ENCODE measurements at places on chromosomes 7 and 10.

DNA sequence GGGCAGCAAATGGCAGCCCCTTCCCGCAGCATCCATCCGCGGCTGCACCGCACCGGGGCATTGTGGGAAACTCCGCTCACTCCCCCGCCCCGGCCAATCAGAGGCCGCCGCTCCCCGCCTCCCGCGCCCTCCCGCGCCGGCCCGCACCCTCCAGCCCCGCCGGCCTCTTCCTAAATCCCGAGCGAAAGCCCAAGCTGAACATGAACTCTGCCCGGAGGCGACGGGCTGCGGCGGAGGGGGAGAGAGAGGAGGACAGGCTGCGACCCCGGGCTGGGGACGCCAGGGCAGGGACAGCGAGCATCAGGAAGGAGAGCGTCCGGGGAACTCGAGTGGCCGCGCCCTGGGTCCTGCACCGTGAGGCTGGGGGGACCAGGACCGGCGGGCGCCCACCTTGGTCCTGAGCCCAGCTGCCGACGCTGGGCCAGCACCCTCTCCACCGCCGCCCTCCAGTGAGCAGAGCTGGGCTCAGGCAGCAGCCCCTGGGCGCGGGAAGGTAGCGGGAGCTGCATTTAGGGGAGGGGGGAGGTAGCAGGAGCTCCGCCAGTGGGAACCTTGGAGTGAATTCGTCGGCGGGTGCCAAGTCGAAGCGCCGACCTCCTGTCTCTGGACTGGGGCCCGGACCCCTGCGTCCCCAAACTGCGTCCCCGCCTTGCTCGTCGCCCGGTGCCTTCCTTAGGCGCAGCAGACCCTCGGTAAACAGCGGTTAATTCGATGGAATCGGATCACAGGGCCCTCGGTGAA is at the start of gene DGKI:
Gene DGKI (minus strand): TSS at position 148 of the 741 bp plus-strand sequence.
- DNase-seq: no peak

DNA sequence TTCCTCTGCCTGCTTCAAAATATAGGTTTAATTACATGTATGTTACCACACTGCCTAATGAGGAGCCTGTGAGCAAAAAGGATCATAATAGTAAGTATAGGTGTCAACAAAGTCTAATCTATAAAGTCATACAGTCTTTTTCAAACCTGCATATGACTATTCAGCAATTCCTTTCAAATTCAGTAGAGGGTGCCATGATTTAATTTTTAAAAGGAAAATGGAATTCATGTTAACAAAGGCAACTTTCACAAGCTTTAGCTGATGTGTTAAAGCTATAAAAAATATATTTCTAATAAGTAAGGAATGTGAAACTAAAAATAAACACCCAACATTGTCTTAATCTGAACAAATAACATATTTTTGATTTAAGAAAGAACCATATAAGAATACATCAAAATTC is 52.1 kb downstream of the MPP7 start:
- DNase-seq: peak; percentile 21

DNA sequence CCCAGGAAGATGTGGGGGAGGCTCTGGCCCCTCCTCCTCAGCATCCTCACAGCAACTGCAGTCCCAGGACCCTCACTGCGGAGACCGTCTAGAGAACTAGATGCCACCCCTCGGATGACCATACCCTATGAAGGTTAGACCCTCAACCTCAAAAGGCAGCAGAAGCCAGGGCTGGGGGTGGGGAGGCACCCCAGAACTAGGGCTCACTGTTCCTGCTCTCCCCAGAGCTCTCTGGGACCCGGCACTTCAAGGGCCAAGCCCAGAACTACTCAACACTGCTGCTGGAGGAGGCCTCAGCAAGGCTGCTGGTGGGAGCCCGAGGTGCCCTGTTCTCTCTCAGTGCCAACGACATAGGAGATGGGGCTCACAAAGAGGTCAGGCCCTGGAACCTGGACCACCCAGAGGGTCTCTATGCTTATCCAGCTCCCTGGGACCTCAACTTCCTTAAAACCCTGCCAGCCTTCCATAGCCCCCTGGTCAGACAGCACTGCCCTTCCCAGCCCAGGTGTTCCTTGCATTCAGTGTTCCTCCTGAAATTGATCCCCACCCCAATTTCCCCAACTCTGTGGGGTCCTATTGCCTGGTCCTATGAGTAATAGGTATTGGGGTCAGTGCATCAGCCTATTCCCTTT is 3.7 kb downstream of the SEMA4G start:
- DNase-seq: no peak

DNA sequence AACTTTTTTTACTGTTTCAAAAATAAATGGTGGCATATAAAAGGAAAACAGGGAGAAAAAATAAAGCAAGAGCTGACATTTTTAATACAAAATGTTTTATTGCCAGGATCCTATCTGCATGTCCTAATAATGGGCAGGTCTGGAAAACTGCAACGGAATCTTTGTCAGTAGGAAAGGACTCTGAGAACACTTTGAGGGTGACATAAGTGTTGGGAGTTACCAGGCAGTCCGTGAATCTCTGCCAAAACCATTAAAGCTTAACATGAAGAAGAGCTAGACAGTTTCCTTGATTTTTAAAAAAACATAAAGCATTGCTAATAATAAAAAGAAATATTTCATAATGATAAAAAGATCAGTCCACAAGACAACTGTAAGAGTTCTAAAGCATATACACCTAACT is 80.7 kb downstream of the AGMO start:
- DNase-seq: no peak

DNA sequence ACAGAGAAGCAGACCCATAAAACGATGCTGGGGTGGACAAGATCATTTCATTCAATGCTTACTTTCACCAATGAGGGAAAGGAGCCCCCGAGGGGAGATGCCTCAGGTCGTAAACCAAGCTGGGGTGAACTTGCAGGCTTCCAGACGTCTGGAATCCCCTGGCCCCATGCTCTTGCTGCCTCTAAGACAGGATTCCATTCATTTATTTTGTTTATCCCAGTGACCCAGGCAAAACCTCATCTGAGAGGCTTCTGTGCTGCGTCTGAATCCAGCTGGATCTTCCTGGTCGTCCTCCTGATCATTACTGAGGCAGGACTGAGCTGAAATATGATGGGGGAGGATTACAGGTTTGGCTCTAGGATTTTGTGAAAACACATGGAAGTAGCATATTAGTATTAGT is 182.9 kb downstream of the MYOF start:
- DNase-seq: no peak

DNA sequence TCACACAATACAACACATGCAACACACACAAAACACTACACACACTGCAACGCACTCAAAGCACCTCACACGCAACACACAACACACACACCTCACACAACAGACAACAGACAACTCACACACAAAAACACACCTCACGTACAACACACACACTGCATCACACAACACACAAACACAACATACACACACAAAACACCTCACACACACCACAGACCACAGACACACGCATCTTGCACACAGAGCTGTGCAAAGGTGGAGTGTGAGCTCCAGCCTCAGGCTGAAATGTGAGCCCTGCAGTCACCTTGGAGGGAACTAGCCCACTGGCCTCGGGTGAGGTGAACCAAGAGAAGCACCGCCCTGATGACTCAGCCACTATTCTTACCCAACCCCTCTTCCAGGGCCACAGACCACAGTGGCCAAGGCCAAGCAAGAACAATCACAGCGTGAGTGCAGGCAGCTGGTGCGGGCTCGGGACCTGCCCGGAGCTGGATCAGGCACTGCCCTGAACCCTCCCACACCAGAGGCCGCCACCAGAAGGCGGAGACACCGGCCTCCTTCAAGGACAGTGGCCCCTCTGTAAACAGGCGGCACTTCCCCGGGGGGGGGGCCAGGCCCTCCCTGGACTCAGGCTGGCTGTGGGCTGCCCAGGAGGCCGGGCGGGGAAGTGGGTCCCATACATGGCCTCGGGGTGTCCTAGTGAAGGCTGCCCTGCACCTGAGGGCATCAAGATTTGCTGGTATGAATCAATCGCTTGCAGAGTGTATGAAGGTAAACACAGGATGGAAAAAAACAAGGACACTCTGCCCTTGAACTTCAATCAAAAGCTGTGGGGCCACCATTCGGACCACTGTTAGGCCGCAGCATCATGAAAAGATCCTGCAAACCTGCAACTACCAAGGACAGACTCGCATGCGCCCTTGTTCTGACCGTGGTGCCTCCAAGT is 106.7 kb downstream of the TNS3 start:
- DNase-seq: peak; percentile 97

DNA sequence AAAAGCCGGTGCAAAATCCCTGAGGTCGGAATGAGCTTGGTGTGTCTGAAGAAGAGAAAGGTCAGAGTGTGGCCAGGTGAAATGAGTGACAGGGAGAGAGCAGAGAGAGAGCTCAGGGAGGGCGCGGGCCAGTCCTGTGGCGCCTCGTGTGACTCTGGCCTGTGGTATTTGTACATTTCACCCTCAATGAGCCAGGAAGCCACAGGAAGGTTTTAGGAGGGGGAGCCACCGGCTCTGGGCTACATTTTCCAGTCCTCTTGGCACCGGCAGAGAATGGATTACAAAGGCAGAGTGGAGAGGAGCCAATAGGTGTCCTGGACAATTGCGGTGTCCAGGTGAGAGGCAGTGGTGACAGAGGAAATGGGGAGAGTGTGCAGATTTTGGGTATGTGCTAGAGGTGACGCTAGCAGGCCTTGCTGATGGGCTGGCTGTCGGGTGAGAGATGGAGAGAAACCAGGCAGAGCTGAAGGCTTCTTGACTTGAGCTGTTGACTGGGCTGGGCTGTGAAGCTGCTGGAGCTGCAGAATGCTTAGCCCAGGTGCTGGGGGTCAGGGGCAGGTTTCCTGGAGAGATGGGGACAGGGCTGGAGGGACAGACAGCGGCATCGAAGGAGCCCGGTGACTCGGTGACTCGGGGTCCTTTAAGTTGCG is 38.1 kb downstream of the COL13A1 start:
- DNase-seq: peak; percentile 55

DNA sequence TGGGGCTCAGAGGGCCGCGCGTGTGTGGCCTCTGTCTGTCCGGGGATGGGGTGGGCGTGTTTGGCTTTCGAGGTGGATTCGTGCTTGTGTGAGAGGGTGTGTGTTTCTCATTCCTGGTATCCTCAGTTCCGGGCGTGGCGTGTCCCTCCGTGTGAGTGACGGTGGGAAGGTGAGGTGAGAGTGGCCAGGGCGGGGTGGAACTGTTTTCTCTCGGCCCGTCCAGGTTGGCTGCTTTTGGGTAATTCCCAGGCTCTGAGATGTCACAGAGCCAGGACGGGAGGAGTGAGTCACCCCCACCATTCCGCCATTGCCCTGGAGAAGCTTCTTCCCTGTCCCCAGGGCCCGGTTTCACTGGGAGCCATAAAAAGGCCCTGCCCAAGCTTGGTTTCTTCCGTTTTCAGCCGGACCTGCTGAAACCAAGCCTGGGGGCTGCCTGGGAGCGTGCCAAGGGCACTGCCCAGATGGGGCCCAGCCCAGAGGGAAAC is 21.3 kb upstream of the CLDN4 start:
- DNase-seq: no peak

- no peak for DNase-seq
Observed at GRCh38 chr10:103679096-103679790, 176.1 kb downstream of the SH3PXD2A start.

DNA sequence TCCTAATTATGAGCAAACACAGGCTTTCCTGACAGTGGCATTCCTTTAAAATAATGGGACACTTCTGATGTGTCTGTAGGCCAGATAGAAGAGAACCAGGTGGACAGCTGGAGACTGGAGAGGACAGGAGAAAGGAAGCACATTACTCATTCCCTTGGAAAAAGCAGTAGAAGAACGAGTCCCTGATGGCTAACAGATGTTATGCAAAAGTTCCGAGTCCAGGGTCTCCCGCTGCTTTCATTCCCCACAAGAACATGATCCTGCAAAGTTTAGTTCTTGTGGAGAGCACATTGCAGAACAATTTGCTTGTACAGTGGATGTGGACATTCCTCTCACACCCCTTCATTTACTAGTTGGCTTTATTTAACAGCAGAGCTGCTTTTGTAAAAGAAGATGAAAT is 137.6 kb downstream of the GPAM start:
- DNase-seq: no peak

DNA sequence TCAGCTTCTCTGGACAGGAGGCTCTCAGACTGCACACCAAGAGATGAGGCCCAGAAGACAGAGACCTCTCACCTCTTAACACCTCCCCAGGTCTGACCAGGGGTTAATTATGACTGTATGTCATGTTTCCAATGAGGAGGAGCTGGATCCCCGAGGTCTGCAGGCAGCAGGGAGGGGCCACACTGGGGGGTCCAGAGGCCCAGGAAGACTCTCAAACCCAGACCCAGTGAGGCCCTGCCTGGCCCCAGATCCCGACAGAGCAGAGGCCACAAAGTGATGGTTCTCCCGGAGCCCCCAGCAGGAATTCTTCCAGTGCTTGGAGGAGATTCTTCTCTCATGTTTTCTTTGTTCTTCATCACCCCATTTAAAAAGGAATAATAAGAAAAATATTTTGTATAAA is 28.8 kb downstream of the PTPRN2 start:
- no peak for DNase-seq

GRCh38 chr10:123458933-123459332 is 207.2 kb upstream of the GPR26 start:
- no peak for DNase-seq

DNA sequence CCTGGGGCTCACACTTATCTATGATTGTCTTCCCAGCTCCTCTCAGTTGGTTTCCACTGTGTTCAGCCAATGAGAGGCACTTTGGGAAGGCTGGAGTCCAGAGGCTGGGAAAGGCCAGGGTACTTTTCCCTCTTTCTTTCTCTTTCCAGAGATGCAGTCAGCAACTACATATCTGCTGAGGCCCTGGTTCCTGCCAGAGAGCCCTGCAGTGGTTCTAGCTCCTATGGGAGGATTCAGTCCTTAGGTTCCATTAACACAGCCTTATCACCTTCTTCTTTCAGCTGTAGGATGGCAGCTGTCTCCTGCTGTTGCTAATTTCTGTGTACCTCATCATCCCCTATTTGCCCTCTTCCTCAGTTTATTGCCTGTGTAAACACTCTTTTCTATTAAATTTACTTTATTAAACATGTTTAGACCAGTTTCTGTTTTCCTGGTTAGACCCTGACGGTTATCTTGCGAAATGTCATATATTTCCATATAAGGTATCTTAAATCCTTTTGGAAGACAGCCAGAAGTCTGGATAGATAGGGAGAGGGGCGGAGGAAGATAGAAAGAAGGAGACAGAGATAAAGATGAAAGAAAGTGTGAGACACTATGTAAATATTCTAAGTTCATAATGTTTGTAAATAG is 100.3 kb downstream of the HGF start:
- peak; percentile 75 for DNase-seq

- no peak for DNase-seq
Observed at GRCh38 chr10:91200314-91201212, 19.9 kb upstream of the PCGF5 start.

- no peak for DNase-seq
Observed at GRCh38 chr10:124323111-124323725, 95.5 kb downstream of the OAT start.

All from amniotic epithelial cell (primary cell).